NB4 (cell line): ENCODE measurements at places on chromosomes 4 and X.

GRCh38 chr4:102578819-102579218 lies 77.7 kb downstream of the NFKB1 start:
- DNase-seq: peak; percentile 9

GRCh38 chr4:124953486-124953885 lies 241.0 kb upstream of the ANKRD50 start:
- no peak for DNase-seq

GRCh38 chr4:41512136-41512535 lies 25.8 kb upstream of the LIMCH1 start:
- DNase-seq: peak; percentile 23

GRCh38 chr4:68963374-68963773 lies 11.8 kb upstream of the UGT2A3 start:
- no peak for DNase-seq

DNA sequence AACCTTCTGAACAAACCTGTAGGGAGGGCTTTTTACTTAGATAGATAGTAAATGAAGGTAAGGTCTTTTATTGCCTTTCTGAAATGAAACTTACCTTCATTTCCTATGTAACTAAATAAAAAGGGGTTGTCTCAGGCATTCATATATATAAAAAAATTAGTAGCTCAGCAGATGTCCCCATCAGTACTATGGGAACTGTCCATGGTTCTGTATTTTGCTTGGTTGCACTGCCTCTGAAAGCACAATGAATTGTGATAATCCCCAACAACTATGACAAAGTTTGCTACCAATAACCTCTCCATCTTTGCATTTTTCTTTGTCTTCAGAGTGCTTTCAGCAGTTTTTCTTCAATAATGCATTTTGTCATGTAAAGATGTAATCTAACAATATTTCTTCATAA lies 222.4 kb downstream of the SLIT2 start:
- DNase-seq: peak; percentile 23

DNA sequence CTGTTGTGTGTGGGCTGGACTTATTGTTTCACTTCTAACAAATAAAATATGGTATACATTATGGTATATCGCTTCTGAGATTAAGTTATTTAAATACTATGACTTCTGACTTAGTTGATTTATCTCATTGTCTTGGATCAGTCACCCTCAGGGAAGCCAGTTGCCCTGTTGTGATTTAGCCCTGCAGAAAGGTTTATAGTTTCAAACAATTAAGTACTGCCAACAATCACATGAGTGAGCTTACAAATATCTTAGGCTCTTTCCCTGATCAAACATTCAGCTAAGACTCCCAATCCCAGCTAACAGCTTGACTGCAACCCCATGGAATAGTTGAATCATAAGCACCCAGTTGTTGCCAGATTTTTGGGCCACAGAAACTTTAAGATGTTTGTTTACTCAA lies 85.4 kb downstream of the MAGEC1 start:
- DNase-seq: no peak

DNA sequence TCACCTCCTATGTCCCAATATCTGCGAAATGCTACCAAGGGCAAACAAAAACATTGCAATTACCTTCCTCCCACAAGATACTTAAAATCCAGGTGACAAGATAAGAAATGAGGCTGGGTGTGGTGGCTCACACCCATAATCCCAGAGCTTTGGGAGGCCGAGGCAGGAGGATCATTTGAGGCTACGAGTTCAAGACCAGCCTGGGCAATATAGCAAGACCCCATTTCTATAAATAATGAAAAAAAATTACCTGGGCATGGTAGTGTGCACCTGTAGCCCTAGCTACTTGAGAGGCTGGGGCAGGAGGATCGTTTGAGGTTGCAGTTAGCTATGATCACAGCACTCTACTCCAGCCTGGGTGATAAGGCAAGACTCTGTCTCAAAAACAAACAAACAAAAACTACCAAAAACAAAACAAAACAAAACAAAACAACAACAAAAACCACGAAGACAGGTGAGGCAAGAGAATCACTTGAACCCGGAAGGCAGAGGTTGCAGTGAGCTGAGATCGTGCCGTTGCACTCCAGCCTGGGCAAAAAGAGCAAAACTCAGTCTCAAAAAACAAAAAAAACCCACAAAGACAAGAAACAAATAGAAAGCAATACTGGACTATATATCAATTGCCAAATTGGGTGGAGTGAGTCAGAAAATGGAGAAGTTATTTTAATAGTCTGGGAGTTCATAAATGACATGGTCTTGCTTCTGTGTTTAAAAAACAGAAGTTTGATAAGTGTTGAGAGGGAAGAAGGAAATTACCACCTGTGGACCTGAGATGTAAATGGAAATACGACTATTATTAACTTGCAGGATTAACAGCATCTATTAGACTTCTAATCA lies 176.5 kb downstream of the FBXW7 start:
- peak; percentile 39 for DNase-seq

- peak; percentile 76 for DNase-seq
Observed at GRCh38 chr4:156505341-156505955, 466.2 kb downstream of the PDGFC start.

GRCh38 chr4:89171176-89171805 lies 60.0 kb downstream of the TIGD2 start:
- no peak for DNase-seq

GRCh38 chrX:111505783-111506182 lies 5.7 kb upstream of the SERTM2 start:
- no peak for DNase-seq

- DNase-seq: no peak
Observed at GRCh38 chr4:184884883-184885282, 59.1 kb upstream of the ACSL1 start.

DNA sequence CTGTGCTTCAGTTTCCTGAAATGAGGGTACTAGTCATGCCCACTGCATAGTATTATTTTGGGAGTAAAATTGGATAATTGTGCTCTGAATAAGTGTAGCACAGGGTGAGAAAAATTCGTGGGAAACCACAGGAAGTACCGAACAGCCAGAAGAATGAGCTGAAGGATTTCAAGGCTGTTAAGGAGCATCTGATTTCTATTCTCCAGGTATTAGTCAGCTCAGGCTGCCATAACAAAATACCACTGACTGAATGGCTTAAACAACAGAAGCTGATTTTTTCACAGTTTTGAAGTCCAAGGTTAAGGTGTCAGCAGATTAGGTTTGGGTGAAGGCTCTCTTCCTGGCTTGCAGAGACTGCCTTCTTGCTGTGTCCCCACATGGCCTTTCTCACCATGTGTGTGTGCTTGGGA lies 41.9 kb downstream of the WWC2 start:
- DNase-seq: no peak

DNA sequence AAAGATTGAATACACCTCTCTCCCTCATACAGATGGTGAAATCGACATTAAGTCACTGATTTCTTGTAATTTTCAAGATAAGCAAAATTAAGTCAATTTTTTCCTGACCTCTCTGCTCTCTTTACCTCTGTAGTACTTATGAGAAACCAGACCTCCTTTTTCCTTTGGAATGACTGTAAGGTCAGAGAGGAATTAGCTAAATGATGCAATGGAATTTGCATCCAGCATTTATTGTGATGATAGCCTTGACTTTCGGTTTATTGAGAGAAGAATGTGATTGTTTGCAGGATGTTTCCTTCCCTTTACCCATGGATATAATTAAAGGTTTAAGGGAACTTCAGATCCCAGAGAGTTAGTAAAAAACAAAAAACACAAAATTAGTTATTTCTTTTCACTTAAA lies 22.4 kb downstream of the STK26 start:
- DNase-seq: no peak
